Fibroblast of pulmonary artery (primary cell): ENCODE measurements at places on chromosomes 5 and 9.
A peak's percentile ranks its signal among the peaks of the same experiment; 100 is the strongest.

DNA sequence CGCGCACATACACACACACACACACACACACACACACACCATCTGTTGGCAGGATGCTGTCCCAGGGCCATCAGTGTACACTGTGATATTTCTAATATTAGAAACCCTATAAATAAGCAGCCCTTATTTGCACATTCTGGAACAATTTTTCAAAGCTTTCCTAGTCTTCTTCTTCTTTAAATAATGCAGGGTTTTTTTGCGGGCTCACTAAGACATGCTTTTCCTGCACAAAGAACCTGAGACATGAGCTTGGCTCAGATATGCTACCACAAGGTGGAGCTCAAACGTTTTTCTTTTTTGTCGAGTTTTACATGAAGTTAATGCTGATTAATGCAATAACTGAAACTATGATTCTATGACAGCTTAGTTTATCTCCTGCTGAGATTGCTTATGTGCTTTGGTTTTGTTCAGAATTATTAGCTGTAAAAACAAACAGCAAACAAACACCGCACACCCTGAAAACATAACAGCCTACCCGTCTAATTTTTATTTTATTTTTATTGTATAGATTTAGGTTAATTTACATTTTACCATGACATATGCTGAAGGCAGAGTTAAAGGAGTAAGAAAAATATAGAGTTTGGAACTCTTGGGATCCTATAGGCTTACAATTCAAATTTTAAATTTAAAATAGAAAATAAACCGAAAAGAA, 95.8 kb downstream of the ALDH1A1 start:
- peak; percentile 84 for DNase-seq

GRCh38 chr9:36781533-36781932, 208.8 kb downstream of the MELK start:
- no peak for DNase-seq

GRCh38 chr5:136006761-136007251, 22.0 kb upstream of the TGFBI start:
- peak; percentile 83 for DNase-seq

DNA sequence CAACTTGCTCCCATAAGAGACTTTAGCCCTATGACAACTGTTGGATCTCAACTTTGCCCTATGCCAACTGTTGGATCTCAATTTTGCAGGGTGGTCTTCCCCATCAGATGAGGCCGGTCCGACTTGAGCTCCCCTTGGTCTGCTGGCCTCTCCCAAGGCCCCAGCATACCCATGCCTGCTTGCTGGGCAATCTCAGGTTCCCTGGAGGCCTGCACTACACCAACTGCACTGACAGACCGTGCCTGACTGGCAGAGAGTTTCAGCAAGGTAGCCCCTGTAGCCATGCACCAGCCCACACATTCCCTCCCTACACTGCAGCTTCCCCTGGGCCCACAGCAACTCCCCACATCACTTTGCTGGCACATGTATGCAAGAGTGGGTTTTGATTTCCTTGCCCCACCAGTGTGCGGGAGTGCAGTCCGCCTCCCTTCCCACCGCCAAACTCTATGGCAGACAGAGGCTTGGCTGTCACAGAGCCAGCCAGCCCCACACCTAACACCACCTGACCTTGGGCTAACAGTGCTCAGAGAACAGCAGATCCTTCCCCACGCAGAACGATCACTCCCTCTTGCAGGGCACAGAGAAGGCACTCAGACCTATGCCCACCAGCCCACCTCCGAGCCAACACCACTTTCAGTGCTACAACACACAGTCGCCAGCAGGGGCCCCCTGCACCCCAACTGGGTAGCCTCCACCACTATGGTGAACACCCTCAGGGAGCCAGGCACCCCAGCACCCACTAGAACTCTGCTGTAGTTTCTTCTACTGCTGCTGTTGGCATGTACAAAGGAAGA, 279.9 kb upstream of the COX7C start:
- no peak for DNase-seq

GRCh38 chr5:179113143-179113530, 53.0 kb downstream of the ZNF354C start:
- no peak for DNase-seq

DNA sequence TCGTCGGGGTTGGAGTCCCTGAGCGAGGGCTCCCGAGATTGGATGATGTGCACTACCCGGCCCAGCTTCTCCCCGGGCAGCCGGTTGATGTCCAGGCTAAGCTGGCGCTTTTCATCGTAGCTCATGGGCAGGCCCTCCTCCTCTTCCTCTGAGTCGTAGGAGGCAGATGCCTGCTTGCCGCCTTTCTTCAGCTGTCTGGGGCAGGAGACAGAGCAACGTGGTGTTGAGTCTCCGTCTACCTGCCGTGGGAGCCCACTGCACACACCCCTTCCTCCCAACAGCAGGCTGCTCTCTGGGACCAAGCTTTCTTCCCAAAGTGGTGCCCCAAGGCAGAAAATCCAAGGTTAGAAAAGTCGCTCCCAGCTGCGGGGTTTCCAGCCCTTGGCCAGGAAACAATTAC, 10.8 kb downstream of the BRD3OS start:
- DNase-seq: no peak

GRCh38 chr5:17355586-17356346, 138.3 kb downstream of the BASP1 start:
- peak; percentile 61 for DNase-seq

DNA sequence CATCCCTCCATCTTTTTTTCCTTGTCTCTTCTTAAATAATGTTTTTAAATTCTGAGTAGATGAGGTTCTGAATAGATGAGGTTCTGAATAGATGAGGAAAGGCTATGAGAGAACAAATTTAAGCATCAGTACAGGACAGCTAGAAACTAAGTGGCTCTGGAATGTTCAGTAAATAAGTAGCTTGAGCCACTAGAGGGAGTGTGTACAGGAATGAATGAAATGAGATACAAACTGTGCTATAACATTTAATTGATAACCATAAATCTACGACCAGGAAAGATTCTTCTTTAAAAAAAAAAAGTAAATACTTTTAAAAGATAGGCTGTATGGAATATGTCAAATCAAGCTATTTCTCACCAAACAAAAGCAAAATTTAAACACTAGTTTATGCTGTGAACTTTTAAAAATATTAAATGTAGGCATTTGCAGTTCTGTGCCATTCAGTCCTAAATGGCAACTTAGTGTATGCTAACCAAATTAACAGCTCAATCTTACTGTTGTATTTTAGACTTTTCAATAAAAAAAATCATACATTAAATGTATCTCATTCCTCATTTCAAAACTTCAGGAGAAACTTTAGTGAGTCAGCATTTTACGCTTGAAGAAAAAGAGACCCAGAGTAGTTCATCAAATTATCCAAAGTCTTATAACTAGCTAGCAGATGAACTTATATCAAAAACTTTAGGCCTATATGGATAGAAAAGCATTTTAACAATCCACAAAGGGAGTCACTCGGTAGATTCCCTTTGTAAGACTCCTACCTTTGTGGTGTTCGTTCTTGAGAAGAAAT, 70.4 kb upstream of the SNX2 start:
- DNase-seq: peak; percentile 78

DNA sequence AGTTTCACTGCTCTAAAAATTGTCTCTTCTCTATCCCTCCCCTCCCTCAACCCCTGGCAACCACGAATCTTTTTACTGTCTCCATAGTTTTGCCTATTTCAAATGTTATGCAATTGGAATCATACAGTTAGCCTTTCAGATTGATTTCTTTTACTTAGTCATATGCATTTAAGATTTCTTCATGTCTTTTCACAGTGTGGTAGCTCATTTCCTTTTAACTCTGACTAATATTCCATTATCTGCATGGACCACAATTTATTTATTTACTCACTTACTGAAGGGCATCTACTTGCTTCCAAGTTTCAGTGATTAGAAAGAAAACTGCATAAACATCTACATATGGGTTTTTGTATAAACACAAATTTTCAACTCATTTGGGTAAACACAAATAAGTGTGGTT, 372.3 kb downstream of the CDH18 start:
- DNase-seq: no peak

DNA sequence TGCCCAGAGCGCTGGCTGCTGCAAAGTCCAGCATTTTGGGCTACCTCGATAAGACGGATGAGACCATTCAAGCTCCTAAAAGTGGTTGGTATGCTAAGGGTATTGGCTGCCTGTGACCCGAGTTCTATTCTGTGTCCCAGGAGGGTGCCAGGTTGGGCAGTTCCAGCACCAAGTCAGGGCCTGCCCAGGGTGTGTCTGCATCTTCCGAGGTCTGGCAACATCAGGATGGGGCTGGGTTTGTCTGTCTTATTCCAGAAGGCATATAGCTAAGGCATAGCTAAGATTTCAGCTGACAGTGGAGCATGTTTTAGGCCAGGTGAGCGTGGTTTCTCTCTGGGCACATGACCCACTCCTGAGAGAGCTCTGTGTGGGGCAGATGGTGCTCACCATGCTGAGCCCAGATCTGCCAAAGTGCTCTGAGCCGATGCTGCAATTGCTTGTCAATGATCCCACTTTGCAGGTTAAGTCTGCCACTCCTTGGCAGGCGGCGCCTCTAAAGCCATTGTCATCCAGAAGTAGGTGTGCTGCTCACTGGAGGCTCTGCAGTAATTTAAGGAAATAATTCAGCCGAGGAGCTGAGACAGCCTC, 7.8 kb downstream of the SLC9A3 start:
- DNase-seq: no peak

- DNase-seq: peak; percentile 33
Measured at GRCh38 chr5:65858316-65858715, 68.1 kb upstream of the ERBIN start.

DNA sequence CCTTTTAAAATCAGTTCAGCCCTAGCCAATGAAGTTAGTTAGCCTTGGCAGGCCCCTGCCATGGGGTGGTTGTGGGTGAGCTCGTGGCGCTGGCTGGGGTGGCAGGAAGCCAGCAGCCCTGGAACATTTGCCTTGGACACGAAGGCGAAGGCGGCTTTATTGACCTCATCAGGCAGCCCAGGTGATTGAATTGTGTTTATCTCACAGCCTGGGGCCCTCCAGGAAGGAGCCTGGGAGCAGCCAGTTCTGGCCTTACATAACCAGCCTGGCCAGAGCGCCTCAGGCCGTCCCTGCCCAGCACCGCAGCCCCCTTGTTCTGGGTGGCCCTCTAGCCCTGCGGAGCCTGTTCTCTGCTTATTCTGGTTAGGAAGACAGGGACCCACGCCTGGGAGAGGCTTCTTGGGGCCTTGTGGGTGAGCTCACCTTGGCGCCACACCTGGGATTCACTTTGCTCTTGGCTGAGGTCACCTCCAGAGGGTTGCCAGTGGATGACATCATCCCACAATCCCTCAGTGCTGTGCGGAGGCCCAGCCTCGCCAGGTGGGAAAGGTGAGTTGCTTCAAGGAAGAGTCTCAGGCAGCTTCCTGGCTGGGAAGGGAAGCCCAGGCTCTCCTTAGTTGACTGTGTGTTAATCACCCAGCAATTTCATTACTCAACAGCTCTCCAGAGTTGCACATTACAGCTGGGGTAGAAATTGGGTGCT, 54.4 kb upstream of the RPL26L1 start:
- peak; percentile 82 for DNase-seq

GRCh38 chr9:20152151-20152725, 363.4 kb upstream of the SLC24A2 start:
- no peak for DNase-seq

GRCh38 chr5:178357121-178357521, 124.5 kb upstream of the PHYKPL start:
- no peak for DNase-seq

DNA sequence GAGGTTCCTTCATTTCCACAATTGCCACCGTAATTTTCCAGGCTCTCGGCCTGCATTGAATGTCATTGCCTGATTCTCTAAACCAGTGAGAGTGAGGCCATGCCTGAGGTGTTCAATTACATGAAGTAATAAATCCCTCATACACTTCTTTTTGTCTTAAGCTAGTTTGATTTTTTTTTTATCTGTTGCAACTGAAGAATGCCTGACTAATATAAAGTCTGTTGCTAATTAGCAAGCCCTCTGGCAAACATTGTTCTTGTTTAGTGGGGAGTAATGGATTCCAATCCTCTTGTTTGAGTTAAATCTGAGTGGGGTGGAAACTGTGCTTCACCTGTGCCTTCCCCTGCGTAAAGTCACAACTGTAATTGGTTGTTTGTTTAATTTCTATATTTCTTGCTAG, 338.1 kb upstream of the ATP10B start:
- no peak for DNase-seq

- DNase-seq: peak; percentile 11
Measured at GRCh38 chr9:17578911-17579793, at the start of gene SH3GL2. SH3GL2 (plus strand) TSS chr9:17579066.

DNA sequence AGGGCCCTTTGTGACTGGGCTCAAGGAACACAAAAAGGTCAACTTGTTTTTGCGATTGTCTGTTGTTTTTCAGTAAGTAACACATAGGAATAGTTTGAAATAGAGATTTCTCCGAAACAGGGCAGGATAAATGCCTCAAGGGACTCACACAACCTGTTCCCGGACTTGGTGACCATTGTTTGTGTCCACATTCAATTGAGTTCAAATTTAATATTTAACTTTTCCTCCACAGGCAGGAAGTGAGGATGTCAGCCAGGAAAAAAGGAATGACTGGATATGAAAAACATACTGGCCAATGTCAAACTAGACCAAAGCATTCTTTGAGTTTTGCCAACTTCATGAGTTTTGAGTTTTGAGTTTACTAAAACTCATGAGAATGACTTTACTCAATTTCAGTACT, 72.7 kb downstream of the SPATA31C2 start:
- DNase-seq: no peak

DNA sequence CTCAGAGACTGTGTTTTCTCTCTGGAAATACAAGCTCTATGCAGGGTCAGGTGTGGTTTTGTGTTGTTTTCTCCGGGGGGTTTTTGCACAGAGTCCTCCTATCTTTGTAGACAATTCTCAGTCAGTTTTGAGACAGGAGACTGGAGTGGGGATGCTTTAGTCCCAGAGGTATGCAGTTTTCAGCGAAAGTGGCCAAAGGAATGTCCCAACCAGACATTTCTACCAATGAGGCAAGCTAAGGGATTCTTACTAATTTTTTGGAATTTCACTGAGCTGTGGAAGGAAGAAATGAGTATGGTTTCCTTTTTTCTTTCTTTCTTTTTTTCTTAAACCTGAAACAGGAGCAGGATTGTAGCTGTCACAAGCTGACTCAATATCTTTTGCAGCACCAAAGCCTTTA, 35.3 kb upstream of the PLPP1 start:
- peak; percentile 31 for DNase-seq

GRCh38 chr9:76403352-76403751, 9.1 kb upstream of the RFK start:
- peak; percentile 90 for DNase-seq

DNA sequence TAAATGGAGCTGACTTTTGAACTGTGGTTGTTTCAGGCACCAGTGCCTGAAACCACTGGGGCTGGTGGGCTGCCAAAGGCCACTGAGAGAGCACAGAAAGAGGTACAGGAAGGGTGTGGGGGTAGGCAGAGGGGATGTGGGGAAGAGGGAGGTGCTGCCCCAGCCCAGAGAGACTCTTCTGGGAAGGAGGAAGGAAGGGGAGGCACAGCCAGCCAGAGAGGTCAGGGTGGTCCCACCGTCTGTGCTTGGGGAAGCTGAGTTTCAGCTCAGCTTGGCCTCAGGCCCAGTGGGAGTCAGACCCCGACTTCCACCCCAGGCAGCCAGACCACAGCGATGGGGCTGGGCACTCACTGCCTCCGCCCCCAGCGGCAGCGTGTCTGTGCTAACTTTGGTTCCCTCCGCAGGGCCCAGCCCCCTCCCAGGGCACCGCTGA, 8.6 kb upstream of the PHYKPL start:
- DNase-seq: no peak

- DNase-seq: no peak
Measured at GRCh38 chr5:1415626-1416360, 29.4 kb downstream of the SLC6A3 start.

- DNase-seq: no peak
Measured at GRCh38 chr5:87997662-87998061, 271.0 kb downstream of the TMEM161B start.

- no peak for DNase-seq
Measured at GRCh38 chr5:135189024-135189423, 155.0 kb upstream of the PITX1 start.

- no peak for DNase-seq
Measured at GRCh38 chr9:70865471-70865870, 255.9 kb downstream of the TRPM3 start.
